ENCODE measurements at places on chromosomes 7 and 10.
A peak's percentile ranks its signal among the peaks of the same experiment; 100 is the strongest.

DNA sequence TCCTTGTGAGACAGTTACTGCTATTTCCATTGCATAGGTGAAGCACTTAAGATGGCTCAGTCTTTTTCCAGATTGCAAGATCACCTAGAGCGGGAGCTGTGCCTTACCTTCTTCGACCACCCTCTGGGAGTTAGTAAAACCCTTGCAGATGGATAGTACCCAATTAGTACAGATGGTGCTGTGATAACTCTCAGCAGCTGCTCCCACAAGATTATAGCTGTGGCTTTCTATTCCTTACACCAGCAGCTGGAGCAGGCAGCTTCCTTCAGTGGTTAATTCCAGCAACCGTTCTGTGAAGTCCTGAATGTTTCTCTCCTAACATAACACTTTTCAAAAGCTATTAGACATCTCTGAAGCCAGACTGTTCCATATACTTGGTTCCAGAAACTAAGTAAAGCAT lies 796.8 kb downstream of the XPNPEP1 start:
- DNase-seq = no peak

- no peak for DNase-seq
Observed at GRCh38 chr10:75623310-75624093, 192.1 kb downstream of the LRMDA start.

DNA sequence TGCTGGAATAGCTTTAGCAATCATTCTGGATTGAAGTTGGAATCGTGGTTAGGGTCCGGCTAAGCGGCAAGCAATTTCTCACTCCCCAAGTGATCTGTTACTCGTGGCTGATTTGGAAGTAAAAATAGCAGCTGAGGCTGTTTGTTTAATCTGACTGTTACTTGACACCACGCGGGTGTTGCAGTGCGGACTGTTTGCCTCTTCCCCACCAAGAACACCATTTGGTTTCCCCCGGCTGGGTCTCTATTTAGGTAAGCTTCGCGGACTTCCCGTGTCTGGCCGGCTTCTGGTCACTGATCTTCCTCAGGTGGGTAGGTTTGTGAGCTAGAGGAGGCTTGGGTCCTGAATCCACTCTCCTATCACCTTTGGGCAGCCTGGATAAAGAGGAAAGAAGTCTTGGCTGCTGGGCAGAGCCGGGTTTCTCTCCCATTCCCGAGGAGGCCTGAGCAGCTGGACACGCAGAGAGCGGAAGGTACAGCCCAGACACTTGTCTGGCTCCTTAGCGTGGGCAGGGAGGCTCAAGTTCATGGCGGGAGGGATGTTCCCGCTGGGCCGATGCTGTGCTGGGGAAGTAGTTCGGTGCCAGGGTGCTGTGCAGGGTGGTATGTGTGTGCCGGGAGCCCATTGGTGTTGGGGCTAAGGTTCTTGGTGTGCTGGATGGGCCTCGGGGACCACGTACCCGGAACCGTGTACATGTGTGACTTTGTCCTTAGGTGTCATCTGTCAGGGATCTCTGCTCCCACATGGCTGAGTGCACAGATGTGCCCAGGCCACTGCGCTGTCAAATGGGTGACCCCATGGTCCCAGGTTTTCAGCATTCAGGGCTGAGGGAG lies at the start of gene C10orf71:
Gene C10orf71, plus strand, starts transcription at position 188 of the 833 bp plus-strand sequence. CDS start 23,376 bp downstream, outside the sequence.
- no peak for DNase-seq

- DNase-seq = no peak
Observed at GRCh38 chr10:2989292-2989947, 77.9 kb upstream of the PFKP start.

DNA sequence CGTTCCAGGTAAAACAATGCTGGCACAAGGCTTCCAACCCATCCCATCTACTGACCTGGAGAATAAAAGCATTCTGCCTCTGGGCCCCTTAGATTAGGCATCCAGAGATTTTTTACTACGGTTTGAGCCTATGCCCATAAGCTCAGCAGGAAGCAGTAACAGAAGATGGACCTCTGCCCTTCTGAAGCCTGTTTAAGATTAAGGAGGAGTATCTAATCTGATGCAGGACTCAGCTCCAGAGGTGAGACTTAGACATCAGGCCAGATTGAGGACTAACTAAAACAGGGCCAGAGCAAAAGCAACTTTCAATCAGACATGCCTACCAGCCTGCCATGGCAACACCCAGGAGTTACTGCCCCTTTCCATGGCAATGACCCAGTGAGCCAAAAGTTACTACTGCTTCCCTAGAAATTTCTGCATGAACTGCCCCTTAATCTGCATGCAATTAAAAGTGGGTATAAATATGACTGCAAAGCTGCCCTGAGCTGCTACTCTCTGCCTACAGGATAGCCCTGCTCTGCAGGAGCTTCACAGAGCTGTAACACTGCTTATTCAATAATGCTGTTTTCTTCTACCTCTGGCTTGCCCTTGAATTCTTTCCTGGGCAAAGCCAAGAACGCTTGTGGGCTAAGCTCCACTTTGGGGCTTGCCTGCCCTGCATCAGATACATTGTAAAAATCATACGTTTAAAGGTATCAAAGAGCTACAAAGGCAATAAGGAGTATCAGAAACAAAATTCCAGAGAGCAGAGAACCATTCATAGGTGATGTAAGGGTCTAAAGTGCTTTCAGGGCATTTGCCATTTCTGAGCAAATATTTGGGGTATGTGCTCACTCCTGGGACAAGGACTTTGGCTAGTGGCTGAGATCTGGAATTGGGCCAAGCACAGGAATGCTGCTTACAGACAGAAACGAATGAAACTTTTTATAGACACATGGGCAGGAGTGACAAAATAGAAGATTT lies 25.0 kb upstream of the CNNM1 start:
- no peak for DNase-seq

GRCh38 chr10:75165684-75166622 lies 44.6 kb upstream of the VDAC2 start:
- DNase-seq = no peak

GRCh38 chr10:33150889-33151288 lies 183.6 kb downstream of the NRP1 start:
- no peak for DNase-seq

DNA sequence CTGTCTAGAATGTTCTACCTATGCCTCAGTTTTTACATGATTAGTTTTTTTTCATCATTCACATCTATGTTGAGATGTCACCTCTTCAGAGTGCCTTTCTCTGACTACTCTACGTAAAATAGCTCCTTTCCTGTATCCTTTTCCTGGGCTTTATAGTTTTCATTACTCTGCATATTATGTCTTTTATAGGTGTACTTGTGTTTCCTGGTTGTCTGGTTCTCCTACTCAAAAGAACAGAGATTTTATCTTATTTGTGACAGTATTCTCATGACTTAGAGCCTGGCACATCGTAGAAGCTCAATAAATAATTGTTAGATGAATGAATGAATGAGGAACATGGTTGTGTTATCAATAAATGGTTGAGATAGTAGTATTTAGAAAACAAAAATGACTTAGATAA lies 17.9 kb downstream of the STEAP1 start:
- no peak for DNase-seq

DNA sequence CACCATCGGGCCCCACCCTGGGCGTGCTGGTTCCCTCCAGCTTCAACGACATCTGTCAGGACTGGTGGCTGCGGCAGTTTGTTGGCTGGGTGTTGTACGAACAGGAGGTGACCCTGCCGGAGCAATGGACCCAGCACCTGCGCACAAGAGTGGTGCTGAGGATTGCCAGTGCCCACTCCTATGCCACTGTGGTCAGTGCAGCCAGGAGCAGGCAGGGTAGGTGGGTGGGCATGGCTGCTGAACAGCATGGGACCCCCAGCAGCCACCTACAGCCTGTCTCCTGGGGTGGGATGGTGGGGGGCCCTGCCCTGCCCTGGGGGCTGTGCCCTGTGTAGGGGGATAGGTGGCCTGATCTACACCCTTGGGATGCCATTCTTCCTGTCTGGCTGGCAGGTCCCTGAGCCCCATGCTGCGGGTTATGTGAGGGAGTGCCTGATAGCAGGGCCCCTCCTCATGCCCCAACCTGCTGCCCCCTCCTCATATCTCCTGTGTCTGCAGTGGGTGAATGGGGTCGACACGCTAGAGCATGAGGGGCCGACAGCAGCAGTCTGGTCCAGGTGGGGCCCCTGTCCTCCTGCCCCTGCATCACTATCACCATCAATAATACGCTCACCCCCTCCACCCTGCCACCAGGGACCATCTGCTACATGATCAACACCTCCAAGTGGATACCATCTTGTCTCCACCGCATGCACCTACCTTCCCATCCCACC lies 56.9 kb downstream of the ZNF727 start:
- DNase-seq = no peak

DNA sequence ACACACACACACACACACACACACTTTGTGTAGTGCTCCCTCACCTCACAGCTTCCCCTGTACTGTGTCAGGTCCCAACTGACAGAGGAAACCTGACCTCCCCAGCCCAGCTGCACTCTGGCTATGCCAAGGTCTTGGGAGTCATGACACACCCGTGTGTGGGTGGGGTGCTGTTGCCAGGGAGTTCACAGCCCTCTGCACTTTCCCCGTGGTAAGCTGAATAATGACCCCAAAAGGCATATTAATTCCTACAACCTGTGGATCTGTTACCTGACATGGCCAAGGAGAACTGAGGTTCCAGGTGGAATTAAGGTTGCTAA lies 8.9 kb upstream of the NANOS1 start:
- DNase-seq = no peak

- peak; percentile 44 for DNase-seq
Observed at GRCh38 chr10:71748671-71749191, 24.6 kb downstream of the VSIR start.

DNA sequence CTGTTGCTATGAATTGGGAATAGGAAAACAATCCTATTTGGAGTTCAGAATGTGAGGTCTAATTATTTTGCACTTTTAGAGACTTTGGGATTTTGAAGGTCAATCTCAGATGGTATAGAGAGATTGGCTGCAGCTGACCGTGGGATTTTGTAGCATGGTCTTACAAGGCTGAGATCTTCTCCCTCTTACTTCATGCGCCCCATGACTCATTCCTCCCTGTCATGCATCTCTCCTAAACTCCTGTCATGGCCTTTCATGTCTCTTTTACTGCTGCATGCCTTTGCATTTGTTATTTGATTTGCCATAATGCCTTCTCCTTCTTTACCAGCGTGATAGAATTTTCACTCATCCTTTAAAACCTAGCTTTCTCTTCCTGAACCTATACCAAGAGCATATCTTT lies 133.1 kb downstream of the BBS9 start:
- DNase-seq = no peak

GRCh38 chr7:18958627-18959026 lies 158.8 kb downstream of the TWIST1 start:
- no peak for DNase-seq

- no peak for DNase-seq
Observed at GRCh38 chr10:88150339-88150738, 286.9 kb downstream of the PTEN start.

GRCh38 chr7:56127241-56127975 lies 11.2 kb upstream of the NUPR2 start:
- DNase-seq = no peak

- no peak for DNase-seq
Observed at GRCh38 chr7:135714534-135715009, 13.4 kb downstream of the SLC13A4 start.

DNA sequence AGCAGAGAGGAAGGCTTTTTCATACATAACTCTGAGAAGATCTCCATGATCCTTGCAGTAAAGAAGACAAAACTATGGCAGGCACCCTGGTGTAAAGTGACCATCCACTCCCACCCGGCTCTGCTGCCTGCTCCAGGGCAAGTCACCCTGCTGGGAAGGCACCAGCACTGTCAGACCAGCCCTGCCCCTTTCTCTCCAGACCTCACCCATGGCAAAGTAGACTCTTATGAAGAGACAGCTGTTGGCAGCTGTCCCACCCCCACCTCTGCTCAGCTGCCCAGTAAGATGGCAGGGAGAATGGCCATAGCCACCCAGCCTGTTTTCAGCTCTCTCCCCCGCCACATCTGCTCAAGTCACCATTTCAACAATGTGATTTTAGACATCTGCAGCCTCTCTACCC lies 8.6 kb upstream of the ZMIZ2 start:
- DNase-seq = no peak

DNA sequence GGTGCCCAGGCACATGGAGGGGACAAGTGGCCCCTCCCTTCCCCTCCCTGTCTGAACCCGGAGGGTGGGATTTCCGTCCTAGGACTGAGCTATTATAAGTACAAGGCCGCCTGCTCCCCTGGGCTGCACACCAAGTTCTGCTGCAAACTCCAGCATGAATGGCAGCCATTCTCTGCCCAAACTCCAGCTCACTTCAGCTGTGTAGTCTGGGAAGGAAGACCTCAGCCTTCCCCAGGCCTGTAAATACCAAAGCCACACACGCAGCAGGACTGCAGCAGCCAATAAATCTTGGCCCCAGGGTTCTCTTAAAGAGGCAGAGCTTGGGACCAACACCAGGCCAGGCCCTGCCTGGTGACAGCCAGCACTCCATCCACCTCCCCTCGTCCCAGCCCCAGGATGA lies 291.3 kb upstream of the ZMIZ1 start:
- DNase-seq = no peak

GRCh38 chr10:9786576-9786975 lies 1231.1 kb upstream of the CELF2 start:
- no peak for DNase-seq

GRCh38 chr7:57388761-57389160 lies 61.2 kb upstream of the ZNF716 start:
- DNase-seq = no peak

GRCh38 chr7:100493476-100494264 lies 9.9 kb downstream of the NYAP1 start:
- no peak for DNase-seq

GRCh38 chr10:50946991-50947781 lies 61.8 kb upstream of the A1CF start:
- DNase-seq = no peak

DNA sequence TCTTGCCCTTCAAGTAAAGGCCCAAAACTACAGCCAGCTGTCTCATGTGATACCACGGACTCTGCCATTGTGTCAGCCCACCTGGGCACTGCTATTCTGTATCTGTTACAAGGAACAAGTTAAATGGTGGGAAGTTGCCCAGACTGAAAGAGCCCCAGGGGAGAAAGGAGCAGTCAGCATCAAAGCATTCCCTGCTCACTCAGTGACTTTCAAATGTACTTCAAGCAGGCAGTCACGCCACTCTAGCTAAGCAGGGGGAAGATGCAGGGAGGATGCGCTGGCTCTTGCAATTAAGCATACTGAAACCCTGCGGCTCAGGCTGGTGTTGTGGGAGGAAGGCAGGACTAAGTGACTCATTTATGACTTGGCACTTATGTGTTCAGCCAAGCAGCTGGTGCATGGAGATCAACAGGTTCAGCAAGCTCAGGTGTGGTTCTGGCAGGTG lies 1249.6 kb downstream of the TYW1 start:
- no peak for DNase-seq

DNA sequence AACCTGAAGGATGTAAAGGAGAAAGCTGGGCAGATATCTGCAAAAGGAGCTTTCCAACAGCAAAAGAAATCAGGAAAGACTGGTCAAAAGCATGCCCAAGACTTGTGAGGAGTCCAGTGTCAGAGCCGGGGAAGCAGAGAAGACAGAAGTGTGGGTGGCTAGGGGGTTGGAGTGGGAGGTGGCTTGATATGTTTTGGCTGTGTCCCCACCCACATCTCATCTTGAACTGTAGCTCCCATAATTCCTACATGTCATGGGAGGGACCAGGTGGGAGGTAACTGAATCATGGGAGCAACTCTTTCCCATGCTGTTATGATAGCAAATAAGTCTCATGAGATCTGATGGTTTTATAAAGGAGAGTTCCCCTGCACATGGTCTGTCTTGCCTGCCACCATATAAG lies 84.9 kb downstream of the INHBA start:
- no peak for DNase-seq

Data from stimulated activated CD8-positive, alpha-beta memory T cell treated with anti-CD3 and anti-CD28 coated beads, Interleukin-12 subunit alpha, Interleukin-12 subunit beta, amount 100 ng/mL, for 1 hour (primary cell).